Stimulated activated CD8-positive, alpha-beta memory T cell treated with anti-CD3 and anti-CD28 coated beads, Interleukin-7, amount 100 ng/mL, for 1 hour (primary cell): ENCODE measurements at places on chromosomes 16 and 17.

GRCh38 chr17:30824002-30824355 is 513 bp downstream of the CRLF3 start:
- no peak for DNase-seq

GRCh38 chr17:57859601-57860413 is 10.0 kb upstream of the MRPS23 start:
- DNase-seq = no peak

DNA sequence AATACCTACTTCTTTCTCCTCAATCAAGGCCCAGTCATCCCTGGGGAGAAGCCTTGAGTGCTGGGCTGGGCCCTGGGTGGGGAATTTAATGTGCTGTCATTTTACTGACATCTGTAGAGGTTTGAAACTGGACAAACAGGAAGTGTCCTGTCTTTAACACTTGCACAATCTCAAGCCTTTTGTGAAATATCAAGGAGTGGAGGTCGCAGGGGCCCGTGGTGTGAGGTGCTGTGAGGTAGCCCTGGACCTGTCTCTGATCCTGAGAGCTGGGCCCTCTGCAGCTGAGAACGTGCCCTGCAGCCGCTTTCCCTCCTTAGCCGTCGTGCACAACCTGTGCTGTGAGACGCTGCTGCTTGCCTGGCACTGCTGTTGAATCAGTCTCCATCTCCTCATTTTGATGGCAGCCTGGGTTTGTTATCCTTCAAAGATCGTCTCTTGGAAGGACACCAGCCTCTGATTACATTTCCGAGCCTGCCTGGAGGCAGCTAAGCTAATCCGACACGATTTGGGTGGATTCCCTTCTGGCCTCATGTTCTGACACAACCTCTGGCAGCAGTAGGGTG is 29.9 kb downstream of the SMARCE1 start:
- no peak for DNase-seq

GRCh38 chr16:66036184-66036583 is 330.3 kb upstream of the CDH5 start:
- no peak for DNase-seq

GRCh38 chr17:58870747-58871146 is 115.1 kb downstream of the PPM1E start:
- no peak for DNase-seq

DNA sequence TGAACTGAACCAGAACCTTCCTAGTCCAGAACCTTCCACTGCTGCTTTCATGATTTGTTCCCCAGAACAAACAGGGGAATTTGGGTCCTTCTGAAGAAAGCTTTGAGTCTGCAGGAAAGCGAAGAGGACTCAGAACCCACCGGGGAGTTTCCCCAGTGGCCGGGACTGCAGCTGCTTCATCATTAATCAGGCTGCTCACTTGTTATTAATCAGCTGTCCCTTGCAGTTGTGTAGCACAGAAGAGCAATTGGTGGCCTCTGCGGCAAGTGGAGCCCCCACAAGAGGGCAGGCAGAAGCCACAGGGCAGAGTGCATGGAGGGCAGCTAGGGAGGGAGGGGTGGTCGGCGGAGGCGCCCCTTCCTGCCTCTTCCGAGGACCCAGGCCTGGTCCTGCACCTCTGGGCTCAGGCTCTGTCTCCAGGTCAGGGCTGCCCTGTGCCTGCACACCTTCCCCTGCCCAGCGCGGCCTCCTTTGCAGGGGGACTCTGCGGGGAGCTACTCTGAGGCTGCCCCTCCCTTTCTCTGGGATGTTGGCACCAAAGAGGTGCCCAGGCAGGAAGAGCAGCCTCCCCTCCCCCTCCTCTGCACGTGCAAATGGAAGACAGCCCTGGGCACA is 6.9 kb downstream of the CCL17 start:
- DNase-seq = no peak

- peak; percentile 59 for DNase-seq
These were observed 12.7 kb downstream of the SLC35B1 start for GRCh38 chr17:49694847-49695697.

GRCh38 chr17:606508-607250 is 108.0 kb downstream of the VPS53 start:
- DNase-seq = no peak

DNA sequence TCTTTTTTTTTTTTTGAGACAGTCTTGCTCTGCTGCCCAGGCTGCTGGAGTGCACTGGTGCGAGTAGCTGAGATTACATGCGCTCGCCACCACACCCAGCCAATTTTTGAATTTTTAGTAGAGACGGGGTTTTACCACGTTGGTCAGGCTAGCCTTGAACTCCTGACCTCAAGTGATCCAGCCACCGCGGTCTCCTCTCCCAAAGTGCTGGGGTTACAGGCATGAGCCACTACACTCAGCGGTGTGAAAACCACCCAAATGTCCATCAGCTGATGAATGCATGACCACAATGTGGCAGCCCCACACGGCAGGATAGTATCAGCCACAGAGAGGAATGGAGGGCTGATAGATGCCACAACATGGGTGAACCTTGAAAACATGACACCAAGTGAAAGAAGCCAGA is 2.1 kb downstream of the P2RX5 start:
- no peak for DNase-seq

DNA sequence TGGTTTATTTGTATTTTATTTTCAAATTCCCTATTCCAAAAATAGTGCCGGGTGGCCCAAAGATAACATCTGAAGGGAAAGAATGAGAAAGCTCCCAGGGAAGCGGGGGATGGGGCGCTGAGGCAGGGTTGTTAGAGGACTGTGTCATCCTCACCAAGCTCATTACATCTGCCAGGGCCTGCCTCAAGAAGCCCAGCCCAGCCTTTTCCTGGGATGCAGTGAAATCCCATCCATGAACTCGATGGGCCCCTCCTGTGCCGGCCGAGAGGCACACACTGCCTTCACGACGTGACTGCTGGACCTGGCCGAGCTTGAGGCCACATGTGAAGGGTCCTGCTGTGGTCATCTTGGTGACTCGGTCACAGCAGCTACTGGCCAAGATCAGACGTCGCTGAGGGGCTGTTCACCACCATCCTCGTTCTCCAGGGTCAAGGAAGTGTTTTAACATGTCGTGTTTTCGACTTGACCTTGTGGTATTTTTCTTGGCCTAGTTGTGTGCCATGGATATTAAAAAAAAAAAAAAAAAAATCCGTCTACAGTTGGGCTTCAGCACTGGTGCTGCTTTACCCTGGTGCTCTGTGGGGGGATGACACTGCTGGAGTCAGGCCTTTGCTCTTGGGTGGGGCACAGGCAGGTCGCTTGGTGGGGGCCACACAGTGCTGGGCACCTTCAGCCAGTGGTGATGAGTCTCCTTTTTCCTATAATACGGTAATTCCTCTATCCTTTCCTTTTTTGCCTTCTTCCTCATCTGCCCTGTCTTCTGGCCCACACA is 4.9 kb downstream of the TIMM22 start:
- DNase-seq = no peak

DNA sequence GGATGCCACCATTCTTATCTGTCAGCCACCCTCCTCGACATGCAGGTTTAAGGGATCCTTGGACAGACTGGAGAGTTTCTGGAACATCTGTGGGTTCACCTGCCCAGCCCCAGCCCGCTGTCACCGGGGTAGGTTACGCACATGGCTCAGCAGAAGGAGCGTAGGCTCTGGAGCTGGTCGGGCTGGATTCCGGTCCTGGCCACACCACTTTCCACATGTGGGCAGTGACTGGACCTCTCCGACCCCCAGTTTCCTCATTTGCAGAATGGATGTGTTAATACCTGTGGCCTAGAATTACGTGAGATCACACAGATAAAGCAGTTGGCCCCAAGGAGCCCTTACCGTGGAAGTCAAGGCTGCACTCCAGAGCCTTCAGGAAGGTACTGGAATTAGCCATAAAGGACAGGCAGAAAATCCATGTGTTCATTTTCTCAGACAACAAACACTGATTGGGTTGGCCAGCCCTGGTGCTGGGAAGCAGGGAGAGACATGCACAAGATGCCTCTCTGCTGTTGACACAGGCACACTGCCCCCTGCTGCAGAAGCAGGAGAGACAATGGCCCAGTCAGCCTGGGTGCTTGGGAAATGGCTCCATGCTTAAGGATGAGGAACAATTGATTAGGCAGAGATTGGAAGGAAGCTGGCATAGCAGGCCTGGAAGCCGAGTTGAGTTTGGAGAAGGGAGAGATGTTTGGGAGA is 58.8 kb downstream of the SF3B3 start:
- DNase-seq = no peak
